Activated T-helper 2 cell treated with anti-CD3 and anti-CD28 coated beads, Interferon-gamma antibody, Interleukin-2, Interleukin-4, amounts not matched to agents 10 μg/mL and 5 μg/mL and 100 μg/mL, durations not matched to agents 14 hours and 24 hours and 36 hours (primary cell): ENCODE measurements at places on chromosomes 3 and 15.
A peak's percentile ranks its signal among the peaks of the same experiment; 100 is the strongest.

GRCh38 chr3:125433611-125434041 lies 58.5 kb upstream of the ZNF148 start:
- no peak for DNase-seq

GRCh38 chr3:71972031-71972430 lies 187.1 kb upstream of the PROK2 start:
- no peak for DNase-seq

DNA sequence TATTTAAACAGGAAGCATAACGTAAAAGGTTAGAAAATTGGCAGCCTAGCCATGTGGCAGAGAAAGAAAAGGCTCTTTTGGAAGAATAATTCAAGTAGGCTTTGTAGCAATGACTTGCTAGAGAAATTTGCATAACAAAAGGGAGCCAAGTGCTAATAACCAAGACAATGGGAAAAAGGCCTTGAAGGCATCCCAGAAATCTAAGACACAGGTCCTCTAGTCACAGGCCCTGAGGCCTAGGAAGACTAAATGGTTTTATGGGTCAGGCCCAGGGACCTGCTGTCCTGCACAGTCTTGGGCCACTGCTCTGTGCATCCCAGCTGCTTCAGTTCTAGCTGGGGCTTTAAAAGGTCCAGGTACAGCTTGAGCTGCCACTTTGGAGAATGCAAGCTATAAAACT lies 78.5 kb downstream of the FGF7 start:
- DNase-seq = no peak

DNA sequence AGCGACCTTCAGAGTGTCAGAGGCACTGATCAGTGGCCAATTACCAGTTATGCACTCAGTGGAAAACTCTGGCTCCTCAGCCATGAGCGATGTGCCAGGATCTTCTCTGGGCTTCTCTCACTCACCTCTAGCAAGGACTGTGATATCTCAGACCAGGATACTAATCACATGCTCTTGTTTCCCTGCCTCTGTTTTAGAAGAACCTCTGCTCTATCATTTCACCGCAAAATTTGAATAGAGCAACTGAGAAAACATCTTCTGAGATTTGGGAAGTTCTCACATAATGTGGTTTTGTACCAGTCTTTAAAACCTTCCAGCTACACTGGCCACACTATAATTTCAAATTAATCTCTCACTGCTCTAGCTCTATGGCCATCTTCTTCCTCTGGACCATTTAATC lies 325.8 kb upstream of the FRG2C start:
- no peak for DNase-seq

DNA sequence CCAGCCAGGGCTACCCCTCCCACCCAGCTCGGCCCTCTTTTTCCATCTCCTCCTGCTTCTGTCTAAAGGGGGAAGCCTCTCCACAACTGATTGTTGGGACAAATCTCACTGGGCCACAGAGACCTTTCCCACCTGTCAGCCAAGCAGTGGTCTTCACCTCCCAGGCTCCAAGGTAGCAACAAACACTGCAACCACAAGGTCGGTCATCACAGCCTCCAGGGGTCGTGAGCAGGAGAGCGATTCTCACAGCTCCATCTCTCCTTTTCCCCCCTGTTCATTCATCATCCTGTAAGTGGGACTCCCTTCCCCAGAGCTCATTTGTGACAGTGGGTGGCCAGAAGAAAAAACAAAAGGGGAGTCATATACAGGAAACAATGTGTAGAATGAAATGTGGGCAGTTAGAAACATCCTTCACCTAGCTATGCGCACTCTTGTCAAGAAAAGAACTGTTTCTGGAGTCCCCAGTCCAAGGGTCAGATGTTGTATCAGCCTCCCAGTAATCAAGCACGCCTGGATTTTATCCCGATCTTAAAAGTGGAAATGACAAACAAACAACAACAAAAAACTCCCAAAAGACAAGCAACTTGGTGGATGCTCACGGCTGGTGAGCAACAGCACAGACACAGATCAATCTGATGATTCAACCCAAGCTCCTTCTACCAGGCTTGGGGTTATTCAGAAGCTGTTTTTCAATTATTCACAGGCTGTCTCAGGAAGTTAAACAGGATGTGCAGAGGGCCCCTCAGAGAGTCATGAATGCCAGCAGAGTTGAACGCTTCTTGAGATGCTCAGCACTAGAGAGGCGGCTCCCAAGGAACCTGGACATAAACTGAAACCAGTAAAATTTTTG lies 22.4 kb downstream of the LYZL4 start:
- DNase-seq = no peak

GRCh38 chr3:83625261-83625660 lies 1333.5 kb upstream of the CADM2 start:
- DNase-seq = no peak

- DNase-seq = no peak
Observed at GRCh38 chr15:58213587-58214338, 75.6 kb downstream of the AQP9 start.

GRCh38 chr3:142148792-142149672 lies at the start of gene TFDP2:
Gene TFDP2, minus strand, starts transcription at chr3:142149544. Its CDS starts 47,795 bp downstream, at chr3:142101749.
- peak; percentile 86 for DNase-seq

GRCh38 chr3:185242642-185243041 lies 11.2 kb downstream of the EHHADH start:
- no peak for DNase-seq

DNA sequence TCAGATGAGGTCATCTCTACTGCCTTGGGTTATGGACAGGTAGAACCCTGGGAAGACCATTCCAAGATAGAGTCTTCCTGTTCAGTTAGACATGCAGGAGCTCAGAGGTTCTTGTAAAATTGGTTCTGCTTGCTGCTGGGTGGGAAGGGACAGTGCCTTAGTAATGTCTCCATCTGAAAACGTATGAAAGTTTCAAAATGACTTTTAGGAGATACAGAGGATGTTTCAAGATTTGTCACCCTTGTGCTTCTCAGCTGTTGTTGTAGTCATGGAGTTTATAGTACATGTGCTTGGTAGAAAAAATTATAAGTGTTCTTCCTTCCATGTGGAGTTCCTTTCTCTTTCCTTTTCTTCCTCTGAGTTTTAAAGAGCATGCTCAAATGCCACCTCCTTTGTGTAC lies 885.2 kb upstream of the CFAP20DC start:
- no peak for DNase-seq

GRCh38 chr3:69212411-69213160 lies 90.2 kb upstream of the LMOD3 start:
- no peak for DNase-seq

- no peak for DNase-seq
Observed at GRCh38 chr15:84690342-84690741, 25.6 kb downstream of the SEC11A start.

- DNase-seq = no peak
Observed at GRCh38 chr3:1365528-1365927, 272.7 kb downstream of the CNTN6 start.

- DNase-seq = no peak
Observed at GRCh38 chr3:115996420-115997108, 373.3 kb downstream of the GAP43 start.

DNA sequence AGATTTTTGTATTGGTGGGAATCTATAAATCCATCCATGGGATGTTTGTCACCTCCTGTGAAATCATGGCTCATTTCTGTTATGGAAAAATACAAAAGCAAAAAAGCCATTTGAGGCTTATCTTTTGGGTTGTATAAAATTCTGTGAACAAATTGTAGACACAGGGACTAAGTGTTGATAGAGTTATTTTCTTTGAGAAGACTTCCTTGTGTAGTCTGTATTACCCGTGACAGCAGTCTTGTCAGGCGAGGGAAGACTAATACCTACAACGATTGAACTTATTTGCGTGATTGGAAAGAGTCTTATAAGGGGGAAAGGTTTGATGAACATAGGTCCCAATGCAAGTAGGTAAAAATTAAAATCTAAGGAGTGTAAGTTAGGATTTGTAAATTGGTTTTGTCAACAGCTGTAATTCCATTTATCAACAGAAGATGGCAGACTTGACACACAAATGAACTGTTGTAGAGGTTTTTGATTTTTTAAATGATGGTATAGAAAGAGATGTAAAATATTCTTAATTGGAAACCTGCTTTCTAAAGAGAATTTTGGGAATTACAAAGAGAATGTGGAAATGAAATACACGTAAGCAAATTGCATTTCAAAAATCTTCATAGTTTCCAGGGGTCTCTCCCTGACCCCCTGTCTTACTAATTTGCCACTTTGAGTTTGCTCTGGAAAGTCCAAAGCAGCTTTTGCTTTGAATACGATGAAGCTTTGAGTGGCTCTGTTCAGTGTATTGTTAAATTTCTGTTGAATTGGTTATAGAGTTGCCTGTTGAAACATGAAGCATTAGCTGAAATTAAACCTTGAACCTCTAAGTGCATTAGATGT lies 33.2 kb downstream of the SLC25A26 start:
- no peak for DNase-seq

GRCh38 chr3:3625544-3626271 lies 173.5 kb upstream of the LRRN1 start:
- DNase-seq = no peak

DNA sequence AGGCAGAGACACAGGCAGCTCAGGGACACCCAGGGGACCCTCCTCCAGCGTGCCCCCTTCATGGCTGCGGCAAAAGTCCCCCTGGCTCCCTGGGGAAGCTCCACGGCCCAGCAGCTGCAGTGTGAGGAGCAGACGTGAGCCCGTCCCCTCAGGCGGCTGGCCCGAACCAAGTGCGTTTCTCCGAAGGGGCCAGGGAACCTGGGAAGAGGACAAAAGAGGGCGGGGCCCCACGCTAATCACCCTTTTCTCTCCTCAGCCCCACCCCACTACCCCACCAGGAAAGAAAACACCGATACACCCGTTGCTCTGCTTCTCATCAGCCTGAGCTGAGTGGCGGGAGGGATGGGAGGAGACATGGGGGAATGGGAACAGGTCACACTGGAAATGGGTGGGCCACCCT lies at the start of gene MUC4:
TSS of gene MUC4 (minus strand) at position 174 of the 400 bp plus-strand sequence. CDS start at position 62, 112 bp downstream.
- DNase-seq = no peak

GRCh38 chr3:4139462-4140140 lies 163.6 kb upstream of the SETMAR start:
- DNase-seq = no peak

- no peak for DNase-seq
Observed at GRCh38 chr15:77800305-77800704, 167.6 kb upstream of the LINGO1 start.

GRCh38 chr15:64959128-64959527 lies 30.6 kb downstream of the SPG21 start:
- no peak for DNase-seq

- DNase-seq = no peak
Observed at GRCh38 chr3:149790698-149791097, 1.7 kb downstream of the ANKUB1 start.

GRCh38 chr15:95761501-95762165 lies 568.9 kb upstream of the NR2F2 start:
- no peak for DNase-seq

- DNase-seq = no peak
Observed at GRCh38 chr3:122586098-122586497, 8.6 kb downstream of the PARP15 start.

GRCh38 chr3:177361081-177361938 lies 164.0 kb upstream of the TBL1XR1 start:
- DNase-seq = no peak

- DNase-seq = no peak
Observed at GRCh38 chr3:123757281-123757940, 126.7 kb downstream of the MYLK start.

DNA sequence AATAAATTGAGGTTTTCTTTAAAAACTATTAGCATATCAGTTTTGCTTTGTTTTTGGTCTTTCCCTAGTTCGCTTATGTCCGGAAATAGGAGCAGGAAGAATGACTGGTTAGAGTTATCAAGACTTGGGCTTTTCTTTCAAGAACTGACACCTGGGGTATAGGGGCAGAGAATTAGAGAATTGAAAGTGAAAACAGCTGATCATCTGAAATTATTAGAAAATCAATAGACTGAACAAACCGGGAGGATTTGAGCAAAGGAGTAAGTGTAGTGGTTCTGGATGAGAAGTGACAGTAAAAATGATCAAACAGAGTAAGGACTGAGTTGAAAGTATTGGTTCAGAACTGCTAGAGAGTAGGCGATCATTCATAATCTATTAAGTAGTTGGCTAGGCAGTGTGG lies 6.0 kb downstream of the MINDY2 start:
- no peak for DNase-seq

DNA sequence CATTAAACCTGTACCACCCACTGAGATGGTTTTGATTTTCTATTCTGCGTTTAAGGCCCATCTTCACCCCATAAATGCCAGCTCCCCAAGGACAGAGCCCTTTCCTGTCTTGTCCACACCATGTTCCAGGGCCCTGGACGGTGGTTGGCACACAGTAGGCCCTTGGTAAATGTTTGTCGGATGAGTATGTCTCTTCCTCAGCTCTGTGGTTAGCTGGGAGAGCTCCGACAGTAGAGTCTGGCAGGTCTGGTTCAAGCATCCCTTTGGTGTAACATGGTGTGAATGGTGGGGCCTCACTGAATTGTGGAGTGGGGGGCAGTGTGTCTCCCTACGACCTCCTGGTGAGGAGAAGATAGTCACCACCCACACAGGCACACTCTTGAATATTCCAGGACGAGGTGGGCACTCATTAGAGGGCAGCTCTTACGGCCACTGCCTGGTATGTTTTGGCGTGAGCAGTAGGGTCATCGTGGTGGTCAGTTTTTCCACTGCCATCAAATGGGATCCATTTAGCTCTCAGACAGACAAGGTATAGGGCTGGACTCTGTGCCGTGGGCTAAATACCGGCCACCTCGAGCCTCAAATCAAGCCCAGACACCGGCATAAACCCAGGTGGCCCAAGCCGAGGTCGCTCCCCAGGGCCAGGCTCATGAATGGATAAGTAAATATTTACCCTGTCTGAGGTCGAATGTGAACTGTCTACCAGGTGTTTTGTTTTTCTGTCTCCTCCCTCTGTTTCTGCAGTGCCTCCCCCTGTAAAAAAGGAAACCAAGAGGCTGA lies 61.3 kb downstream of the SMAD3 start:
- no peak for DNase-seq

GRCh38 chr3:196915375-196915774 lies 27.0 kb downstream of the NCBP2 start:
- DNase-seq = no peak
